Sciatic nerve (tissue), 2 donors: ENCODE measurements at places on chromosomes 12 and 14.

DNA sequence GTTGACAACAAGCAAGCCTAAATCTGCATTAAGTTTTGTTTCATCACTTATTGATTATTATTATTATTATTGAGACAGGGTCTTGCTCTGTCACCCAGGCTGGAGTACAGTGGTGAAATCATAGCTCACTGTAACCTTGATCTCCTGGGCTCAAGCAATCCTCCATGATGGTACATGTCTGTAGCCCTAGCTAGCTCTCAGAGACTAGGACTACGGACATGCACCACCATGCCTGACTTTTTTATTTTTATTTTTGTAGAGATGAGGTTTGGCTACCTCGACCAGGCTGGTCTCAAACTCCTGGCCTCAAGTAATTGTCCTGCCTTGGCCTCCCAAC, 35.7 kb upstream of the STK38L start:
- no peak for DNase-seq

DNA sequence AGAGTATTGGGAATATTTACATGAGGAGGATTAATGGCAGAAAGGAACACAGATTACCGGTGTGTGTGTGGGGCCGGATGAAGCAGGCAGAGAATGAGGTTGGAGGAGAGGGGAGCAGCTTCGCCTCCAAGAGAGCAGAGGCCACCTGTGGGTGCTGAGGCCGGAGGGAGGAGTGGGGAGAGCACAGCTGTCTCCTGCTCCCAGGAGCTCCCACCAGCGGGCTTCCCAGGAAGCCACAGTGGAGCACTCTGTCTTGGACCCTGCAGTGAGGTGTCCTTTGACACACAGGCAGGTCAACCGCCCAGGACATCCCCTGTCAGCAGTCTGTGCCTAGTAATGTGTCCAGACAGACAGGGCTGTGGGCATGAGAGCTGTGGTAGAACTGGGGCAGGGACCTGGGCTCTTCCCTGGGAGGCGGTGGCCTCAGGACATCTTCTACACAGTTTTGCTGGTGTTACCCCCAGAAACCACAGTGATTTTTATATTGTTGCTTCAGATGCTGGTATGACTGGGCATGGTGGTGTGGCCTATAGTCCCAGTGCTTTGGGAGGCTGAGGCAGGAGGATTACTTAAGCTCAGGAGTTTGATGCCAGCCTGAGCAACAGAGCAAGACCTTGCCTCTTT, 18.5 kb upstream of the AMN start:
- DNase-seq, result no peak

DNA sequence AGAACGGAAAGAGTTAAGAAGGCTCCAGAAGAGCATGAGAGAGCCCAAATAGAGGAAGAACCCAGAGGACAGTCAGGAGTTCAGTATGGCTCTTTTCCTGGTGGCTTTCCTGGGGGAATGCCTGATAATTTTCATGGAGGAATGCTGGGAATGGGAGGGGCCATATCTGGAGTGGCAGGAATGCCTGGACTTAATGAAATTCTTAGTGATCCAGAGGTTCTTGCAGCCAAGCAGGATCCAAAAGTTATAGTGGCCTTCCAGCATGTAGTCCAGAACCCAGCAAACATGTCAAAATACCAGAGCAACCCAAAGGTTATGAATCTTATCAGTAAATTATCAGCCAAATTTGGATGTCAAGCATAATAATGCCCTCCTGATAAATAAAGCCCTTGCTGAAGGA, 15.5 kb upstream of the SYT10 start:
- DNase-seq, result no peak

DNA sequence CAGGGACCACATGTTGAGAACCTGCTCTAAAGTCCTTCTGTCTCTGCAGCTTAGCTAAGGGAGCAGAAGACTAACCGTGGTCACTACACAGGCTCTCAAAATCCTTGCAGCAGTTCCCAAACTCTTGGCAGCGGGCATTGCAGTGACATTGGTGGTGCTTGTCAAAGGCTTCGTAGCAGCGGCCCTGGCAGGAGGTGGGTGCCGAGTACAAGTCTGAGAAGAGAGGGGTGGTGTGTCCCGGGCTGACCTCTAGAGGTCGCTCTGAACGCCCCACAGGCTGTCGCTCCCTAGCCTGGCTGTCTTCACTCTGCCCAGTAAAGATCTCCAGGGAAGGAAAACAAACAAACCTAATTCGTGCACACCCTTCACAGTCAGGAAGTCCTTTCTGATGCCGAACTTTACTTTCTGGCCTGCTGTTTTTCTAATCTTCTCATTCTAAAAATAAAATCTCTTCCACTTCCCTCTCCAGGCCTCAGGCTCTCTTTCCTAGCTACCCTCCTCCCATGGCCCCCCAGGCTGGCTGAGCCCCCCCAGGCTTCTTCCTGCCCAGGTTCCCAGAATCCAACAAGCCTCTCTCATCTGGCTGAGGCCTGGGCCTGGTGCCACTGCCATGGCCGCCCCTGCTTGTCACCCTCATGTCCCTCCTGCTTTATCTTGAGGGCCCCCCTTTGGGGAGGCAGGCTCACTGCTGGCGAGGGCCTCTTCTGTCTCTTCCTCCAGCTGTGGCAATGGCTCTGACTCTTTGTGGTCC, 7.7 kb downstream of the ENDOU start:
- DNase-seq, result peak; percentile 87

GRCh38 chr12:124804011-124804621, 59.5 kb downstream of the SCARB1 start:
- no peak for DNase-seq

GRCh38 chr12:19783547-19784444, 344.5 kb downstream of the AEBP2 start:
- DNase-seq, result no peak

GRCh38 chr12:75754698-75755097, 243.3 kb upstream of the KRR1 start:
- no peak for DNase-seq

DNA sequence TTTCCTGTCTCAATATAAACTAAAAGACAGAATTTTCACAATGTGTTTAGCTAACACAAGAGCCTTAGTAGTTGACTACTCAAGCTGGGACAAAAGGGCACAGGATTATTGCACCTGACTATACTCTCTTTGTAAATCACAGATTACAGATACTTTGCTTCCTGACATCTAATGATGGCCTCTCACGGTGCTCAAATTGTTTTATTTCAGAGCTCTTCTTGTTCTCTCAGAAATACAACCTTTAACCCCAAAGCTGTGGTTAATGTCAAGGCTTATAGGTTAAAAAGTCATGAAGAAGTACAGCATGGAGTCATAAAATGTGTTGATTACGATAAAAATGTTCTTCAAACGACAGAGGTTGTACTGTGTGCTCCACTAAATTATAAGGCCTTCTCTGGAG, 89.9 kb upstream of the CPNE8 start:
- DNase-seq, result no peak

DNA sequence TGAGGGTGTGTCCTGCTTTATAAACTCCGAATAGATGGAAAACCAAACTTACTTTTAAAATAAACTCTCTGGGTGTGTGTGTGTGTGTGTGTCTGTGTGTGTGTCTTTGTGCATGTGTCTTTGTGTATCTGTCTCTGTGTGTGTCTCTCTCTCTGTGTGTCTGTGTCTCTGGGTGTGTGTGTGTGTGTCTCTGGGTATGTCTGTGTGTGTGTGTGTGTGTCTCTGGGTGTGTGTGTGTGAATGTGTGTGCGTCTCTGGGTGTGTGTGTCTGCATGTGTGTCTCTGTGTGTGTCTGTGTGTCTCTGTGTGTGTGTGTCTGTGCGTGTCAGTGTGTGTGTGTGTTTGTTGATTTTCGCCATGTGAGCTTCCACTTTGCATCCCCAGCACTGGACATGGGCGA, 9.2 kb downstream of the RAN start:
- DNase-seq, result no peak

GRCh38 chr14:58547649-58548048, 90.1 kb upstream of the DACT1 start:
- no peak for DNase-seq

DNA sequence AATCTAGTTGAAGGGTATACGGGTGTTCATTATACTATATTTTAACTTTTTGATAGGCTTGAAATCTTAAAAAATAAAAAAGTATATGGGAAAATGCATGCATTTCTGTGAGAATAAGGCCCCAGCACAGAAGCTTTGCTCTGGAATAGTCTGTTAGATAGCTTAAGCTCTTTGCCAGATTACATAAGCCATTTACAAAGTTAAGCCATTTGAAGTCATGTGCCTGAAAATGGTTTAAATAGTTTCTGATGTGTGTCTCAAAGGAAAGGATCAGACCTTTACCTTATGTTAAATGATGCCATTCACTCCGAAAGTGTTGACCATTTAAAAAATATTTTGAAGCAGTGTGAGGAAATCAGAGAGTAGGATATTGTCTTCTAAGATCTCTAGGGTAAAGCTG, 51.3 kb downstream of the WASHC4 start:
- DNase-seq, result no peak

DNA sequence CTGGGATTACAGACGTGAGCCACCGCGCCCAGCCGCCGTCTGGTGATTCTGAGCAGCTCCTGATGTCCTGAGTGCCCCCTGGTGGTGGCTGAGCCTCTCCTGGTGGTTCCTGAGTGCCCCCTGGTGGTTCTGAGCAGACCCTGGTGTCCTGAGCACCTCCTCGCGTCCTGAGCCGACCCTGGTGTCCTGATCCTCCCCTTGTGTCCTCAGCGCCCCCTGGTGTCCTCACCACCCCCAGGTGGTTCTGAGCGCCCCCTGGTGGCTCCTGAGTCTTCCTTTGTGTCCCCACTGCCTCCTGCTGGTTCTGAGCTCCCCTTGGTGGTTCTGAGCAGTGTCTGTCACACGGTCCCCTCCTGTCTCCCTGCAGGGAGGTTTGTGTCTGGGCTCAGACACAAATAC, 1304.9 kb downstream of the TMEM121 start:
- no peak for DNase-seq

- no peak for DNase-seq
Measured at GRCh38 chr12:25695574-25695973, 142.5 kb upstream of the LMNTD1 start.

DNA sequence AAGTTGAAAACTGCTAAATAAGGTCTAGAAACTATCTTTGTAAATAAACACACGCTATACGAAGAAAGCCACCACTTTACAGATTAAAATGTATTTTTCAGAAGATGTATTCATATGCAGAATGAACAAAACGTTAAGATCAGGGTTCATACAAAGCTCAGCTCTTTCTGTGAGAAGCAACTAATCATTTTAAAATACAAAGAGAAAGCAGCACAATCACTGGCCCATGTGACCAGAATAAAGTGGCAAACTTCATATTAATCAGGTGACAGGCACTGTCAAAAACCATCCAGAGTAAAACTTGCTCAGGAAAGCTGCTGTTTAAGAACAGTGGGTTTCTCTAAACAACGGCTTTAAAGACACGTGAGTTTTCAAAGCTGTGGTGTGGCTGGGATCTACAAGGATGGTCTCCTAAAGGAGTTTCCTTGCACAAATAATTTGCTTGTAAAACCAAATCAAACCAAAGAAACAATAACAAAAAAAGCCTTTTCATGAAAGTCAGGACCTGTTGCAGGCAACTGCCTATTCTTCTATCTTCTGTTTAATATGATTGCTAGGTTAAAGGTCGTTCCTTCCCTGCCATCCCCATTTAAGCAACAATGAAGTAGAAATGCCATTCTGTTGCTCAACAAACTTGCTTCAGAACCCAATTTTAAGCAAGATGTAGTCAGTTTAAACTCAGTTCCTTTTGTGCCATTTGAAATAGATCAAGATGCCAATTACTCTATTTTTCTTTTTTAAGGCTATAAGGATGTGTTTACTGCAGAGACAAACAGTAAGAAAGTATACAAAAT, 22.3 kb downstream of the SEL1L start:
- no peak for DNase-seq

DNA sequence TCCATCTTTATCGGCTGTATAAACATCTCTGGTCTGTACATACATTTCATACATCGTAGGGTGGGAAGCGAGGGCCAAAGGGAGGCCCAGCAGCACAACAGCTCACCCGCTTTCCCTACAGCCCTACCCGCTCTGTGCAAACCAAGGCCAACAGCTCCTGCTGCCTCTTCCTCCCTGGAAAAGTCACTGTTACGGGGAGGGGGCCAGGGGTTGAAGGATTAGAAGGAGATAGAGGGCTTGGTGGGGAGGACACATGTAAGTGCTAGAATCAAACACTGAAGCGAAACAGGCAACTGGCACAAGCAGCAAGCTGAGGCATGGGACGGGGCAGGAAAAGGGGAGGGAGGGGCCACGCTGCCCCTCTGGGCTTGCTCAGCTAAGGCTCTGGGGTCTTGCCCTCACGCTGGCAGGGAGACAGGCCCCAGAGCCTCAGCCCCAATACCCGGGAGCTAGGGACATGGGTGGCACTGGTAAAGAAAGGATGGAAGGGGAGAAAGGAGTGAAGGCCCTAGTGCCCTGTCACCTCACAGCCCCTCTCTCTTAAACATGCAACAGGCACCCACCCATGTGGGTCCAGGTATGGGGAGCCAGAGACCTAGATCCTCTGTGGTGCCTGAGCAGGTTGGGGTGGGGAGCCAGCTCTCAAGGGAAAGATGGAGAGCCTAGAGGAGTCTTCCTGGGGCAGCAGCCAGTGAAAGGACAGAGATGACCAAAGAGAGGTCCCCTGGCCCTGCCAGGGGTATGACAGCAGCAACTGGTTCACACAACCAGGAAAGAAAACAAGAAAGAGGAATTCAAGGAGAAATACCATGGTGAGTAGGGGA, 14.4 kb downstream of the SPRYD3 start:
- DNase-seq, result peak; percentile 65

DNA sequence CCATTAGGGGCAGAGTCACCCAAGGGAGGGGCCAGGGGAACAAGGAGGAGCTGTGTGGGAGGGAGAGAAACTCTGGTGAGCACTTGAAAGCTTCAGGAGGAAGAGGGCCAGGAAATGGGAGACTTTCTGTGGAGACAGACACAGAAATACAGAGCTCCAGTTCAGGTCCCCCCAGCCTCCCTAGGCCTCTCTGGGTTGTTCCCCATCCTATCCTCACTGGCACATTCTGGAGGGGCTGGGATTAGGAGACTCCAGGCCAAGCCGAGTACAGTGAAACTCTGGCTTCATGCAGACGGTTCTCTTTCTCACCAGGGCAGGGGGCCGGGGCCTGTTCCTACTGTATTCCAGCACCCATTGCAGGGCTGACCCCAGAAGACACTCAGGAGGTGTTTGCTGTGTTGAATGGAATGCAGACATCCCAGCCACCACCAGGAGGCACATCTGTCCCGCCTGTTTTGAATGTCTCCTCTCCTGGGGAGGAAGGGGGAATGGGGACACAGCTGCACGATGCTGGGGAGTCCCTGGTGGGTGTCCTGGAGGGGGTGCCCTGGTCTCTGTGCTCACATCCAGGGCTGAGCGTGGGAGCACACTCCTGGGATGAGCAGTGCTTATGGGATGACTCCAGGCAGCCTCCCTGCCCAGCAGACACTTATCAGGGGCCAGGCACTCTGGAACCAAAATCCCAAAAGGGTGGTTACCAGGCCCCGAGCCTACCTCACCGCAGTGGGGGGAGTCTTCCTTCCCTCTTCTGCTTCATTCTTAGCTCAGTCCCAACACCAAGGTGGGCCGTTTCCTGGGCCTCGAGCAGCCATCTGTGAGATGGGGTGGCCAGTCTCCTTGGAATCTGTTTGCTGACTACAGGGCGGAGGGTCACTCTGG, 5.5 kb upstream of the KRT84 start:
- no peak for DNase-seq

- no peak for DNase-seq
Measured at GRCh38 chr12:65640489-65640901, 183.8 kb upstream of the HMGA2 start.
